Effector CD8-positive, alpha-beta T cell (primary cell): ENCODE measurements at places on chromosomes 5 and 9.

DNA sequence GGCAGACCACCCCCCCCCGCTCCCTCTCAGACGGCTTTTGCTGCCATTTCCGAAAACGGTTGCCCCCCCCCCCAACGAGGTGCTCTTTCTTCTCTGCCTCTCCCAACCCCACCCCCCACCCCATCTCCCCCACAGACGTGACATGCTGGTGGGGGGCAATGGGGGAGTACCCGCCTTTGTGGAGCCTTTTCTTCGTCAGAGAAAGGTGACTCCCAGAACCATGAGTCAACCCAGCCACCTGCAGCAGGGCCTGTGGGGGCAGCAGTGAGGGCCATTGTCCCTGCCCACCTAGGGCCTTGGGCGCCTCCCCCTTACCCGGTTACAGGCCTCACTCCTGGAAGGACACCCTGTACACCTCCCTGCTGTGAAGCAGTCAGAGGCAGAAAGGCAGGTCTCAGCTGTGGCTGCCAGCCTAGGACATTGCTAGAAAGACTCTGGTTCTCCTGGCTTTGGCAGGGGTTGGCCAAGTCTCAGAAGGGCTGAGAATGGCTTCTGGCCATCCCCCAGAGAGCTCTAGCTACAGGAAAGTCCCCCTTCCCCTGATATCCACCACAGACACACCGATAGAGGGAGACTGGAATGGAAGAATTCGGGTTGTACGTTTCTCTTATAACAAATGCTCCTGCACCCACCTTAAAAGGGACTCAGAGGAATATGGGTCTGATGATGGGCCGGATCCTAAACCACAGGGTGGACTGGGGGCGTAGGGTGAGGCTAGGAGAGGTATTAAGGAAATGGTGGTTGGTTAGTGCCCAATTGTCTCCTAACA lies 2.2 kb downstream of the DNAJB5 start:
- DNase-seq, result no peak

DNA sequence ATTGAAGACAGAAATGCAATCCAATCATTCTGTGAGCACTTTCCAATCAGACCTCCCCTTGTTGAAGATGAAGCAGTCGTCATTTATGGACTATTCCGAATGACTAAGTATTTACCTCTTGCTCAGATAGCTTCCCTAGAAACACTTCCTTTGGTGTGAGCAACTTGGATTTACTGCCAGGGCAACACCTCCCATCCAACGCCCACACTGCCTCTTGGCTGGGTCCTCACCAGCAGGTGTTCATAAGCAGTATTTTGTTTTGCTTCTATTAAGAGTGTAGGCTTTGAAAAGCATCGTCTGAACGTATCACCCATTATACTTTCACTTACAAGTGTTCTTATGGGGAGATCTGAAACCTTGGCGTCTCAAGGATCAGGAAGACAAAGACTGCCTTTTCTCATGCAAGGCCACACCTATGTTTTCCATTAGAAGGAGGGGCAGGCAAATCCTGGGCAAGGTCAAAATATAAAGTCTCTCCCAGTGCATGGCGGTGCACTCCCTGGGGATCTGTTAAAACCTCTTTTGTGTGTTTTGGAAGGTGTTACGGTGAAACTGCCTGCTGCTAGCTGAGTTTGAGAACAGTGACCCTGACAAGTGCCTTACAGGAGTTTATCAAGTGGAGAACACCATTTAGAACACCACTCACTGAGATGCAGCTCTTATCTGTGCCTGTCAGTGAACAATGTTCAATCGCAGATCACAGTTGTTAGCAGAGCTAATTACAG lies 10.6 kb upstream of the MARCHF3 start:
- DNase-seq, result no peak

DNA sequence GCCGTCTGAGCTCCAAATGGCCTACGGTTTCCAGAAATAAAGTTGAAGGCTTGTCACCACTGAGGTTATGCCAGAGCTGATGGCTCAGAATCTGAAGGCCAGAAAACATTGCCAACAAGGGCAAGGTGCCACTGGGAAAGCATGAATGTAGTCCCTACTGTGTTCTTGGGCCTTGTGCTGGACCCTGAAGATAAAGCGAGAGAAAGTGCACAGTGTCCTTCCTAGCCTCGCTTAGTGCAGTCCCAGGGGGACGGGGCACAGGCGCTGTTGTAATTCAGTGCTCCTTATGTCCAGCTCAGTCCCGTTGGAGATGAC lies 84.5 kb downstream of the NDFIP1 start:
- no peak for DNase-seq

DNA sequence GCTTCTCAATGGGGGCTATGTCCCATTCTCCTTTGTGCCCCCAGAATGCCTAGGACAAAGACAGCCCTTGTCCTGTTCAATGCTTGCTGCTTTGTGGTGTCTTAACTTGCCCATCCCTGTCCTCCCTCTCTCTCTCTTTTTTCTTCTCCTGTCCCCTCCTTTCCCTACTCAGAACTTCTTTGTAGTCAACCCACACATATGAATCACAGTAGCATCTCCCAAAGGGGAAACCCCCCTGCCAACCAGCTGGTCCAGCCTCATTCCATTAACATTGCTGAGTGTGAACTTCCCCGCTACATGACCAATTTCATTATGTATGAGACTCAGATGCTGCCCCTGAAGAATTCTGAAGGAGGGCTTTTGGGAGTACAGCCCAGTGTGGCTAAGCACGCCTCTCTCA lies 408.3 kb downstream of the ENC1 start:
- no peak for DNase-seq

DNA sequence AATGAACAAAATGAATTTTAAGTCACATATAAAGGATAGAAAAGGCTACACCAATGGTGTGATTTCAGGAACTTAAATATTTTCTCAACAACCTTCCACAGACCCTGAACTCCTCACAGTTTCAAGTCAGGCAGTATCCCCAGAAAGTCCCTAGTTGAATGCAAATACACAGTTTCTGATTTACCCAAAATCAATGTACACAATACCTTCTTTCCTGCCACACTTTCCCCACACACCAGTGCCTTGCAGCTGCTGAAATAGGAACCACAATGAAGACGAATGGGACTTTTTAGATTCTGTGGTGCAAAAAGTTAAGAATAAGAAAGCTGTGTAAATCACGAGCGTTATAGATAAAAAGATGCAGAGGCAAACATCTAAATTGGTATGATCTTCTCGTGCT lies 552.4 kb upstream of the MEF2C start:
- no peak for DNase-seq

- DNase-seq, result peak; percentile 35
Measured at GRCh38 chr9:127980060-127980705, 606 bp downstream of the EEIG1 start.

DNA sequence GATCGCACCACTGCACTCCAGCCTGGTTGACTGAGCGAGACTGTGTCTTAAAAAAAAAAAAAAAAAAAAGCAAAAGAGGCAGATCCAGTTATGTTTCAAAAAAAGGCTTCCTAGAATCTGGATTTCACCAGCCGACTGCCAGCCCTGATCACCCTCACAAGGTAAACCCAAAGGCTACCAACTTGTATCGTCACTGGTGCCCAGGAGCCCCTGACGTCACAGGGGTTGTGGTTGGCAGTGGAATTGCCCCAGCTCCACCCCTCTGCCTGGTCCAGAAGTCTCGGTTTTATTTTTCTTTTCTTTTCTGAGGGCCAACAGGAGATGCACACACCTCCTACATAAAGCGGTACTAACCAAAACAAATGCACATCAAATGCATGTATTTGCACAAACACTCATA lies 6.0 kb upstream of the LMX1B start:
- DNase-seq, result no peak

DNA sequence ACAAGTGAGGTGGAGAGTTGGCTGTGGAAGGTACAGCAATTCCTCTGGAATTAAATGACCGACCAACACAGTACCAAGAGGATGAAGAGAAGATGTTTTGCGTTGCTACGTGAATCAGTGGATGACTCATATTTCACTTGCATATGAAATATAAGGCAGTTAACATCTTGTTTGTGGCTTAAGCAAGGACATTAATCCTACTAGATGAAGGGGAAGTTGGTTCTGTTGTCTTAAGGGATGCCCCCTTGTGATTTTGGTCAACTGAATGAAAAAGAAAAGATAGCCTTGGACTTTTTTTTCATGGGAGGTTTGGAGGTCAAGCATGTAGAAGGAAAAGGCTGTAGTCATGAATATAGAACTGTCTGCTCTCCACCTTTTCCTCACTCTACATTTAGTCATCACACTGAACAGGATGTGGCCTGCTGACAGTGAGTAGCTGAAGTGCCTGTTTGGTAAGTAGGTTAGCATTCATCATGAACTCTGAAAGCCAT lies 33.9 kb downstream of the VLDLR start:
- DNase-seq, result no peak

DNA sequence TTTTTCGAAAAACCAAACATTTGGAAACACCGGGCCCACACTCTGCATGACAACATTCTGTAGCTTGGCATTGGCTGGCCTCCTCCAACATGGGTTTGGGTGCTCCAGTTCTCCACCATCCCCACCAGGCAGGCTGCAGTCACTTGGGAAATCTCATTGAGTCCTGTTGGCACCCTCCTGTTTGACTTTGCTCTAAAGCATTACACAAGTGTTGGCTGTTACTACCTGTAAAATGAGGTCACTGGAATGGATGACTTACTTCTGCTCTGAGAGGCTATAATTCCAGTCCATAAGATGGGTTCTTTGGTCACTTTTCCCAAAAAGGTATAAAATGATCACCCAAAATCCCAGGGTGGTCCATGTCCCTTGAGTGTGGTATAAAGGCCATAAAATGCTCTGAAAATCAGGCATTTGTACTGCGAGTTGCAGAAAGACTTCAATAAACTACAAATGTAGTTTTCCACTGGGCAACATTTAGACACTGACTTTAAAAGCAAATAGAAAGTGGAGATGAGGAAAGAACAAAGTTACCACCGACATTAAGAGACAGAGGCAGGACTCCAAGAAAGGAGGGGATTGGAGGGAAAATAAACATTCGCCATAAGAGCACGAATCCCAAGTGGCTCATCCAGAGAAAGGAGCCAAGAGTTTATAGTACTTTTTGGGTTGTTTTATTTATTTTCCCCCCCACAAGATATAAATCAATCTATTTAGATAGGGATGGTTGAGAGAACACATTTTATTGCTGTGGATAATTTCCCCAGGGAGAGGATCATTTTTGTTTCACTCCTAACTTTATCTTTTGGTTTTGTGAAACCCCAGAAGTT lies 295.1 kb downstream of the TLE1 start:
- no peak for DNase-seq

DNA sequence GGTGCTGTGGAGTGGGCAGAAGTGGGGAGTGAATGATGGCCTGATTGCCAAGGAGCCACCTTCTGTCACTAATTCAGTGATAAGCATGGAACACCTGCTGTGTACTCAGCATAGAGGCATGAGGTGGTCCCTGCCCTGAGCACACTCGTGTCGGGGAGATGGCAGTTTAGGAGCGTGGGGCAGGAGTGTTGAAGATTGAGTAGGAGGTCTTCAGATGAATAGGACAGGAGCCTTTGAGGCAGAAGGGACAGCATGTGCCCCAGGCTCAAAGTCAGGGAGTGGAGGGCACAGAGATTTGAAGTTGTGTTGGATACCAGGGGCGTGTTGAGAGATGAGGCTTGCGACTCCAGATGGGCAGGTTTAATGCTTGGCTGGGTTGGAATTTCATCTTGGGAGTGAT lies 55.0 kb downstream of the ZNF618 start:
- no peak for DNase-seq

DNA sequence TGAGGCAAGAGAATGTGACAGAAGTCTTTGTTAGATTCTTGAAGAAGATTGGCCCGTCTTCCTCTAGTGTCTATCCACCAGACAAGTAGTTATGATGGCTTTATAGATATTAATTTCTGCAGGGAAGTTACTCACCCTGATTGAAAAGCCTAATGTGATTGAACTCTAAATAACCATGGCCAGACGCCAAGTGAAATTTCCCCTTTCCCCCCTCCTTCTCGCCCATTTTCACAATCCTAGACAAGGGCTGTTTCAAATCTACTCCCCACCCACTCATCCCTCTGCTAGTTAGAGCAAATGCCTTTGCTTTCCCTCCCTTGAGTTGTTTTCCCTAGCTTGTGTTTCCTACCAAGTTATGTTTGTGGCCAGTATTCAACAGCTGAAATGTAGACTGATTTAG lies 182.5 kb downstream of the TMEM167A start:
- DNase-seq, result no peak

DNA sequence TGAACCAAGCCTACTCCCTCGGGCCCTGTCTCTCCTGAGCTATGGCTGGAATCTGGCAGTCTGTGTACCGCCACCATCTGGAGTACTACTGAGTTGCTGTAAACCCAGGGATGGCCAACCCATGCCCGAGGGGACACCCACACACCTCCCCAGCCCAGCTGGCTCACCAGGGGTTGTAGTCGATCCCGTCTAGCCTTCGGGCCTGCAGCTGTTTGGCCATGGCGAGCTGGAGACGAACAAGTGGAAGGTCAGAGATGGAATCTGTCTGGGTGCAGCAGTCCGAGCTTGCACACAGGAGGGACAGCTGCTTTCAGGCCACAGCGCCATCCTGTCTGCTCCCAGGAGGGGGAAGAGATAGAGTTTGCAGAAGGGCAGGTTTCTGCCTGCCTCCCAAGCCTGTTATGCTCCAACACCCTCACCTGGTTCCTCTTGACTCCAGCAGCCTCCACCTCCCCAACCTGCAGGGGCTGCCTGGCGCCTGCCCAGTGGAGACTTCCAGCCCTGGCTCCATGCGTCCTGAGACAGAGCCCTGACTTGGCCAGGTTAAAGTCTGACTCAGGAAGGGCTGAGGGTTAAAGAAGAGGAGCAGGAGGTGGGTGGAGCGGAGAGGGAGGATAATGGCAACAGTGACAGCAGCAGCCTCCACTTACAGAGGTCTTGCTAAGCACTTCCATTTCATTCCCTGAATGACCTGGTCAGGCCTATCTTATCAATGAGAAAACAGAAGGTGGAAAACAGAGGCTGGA lies 15.8 kb upstream of the SPOUT1 start:
- no peak for DNase-seq

DNA sequence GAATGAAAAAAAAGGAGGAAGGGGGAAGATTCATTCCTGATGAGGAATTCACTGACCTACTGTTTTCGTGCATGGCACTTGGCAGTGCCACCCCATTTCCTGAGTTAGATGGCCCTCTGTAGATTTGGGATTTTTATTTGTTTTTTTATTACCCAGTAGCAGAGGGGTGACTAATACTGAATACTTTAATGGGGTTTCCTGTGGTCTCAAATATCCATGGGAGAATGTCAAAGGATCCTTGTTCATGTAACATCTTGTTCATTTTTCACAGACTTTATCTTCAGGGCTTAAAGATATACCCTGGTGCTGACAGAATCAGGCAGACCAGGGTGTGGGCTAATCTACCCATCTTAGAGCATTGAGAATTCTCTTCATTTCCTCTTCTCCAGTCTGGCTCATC lies 93.0 kb downstream of the MAMDC2 start:
- DNase-seq, result no peak

DNA sequence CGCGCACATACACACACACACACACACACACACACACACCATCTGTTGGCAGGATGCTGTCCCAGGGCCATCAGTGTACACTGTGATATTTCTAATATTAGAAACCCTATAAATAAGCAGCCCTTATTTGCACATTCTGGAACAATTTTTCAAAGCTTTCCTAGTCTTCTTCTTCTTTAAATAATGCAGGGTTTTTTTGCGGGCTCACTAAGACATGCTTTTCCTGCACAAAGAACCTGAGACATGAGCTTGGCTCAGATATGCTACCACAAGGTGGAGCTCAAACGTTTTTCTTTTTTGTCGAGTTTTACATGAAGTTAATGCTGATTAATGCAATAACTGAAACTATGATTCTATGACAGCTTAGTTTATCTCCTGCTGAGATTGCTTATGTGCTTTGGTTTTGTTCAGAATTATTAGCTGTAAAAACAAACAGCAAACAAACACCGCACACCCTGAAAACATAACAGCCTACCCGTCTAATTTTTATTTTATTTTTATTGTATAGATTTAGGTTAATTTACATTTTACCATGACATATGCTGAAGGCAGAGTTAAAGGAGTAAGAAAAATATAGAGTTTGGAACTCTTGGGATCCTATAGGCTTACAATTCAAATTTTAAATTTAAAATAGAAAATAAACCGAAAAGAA lies 95.8 kb downstream of the ALDH1A1 start:
- no peak for DNase-seq
